Breast epithelium (tissue), 4 donors: ENCODE measurements at places on chromosomes 2 and 18. TPM values are rescaled to one million over a fixed set of nuclear protein-coding genes. Genes with fewer than 3 reads are reported as not detected.

RBM44 gene
- total RNA-seq, result 2.0 TPM

LRRTM4 gene
- not detected for total RNA-seq

TXNDC2 gene
- total RNA-seq, result not detected

GRCh38 chr2:172842511-172843265 lies 107.0 kb downstream of the RAPGEF4 start:
- no peaks in the 10 kb centered on the region for H3K27me3 ChIP-seq
- no peak overlapping the region for H3K4me3 ChIP-seq
- no peaks in the 10 kb centered on the region for H3K4me1 ChIP-seq

GRCh38 chr2:210481601-210482175 lies 5.1 kb upstream of the LANCL1 start:
- DNase-seq, result no peak
- no peaks in the 10 kb centered on the region for H3K27me3 ChIP-seq
- no peak overlapping the region for H3K4me3 ChIP-seq
- H3K36me3 ChIP-seq, result no peaks in the 10 kb centered on the region
- no peaks in the 10 kb centered on the region for H3K4me1 ChIP-seq

- no peaks in the 10 kb centered on the region for H3K4me1 ChIP-seq
- no peaks in the 10 kb centered on the region for H3K36me3 ChIP-seq
- H3K4me3 ChIP-seq, result no peak overlapping the region
Observed at GRCh38 chr2:14828223-14828622, 195.7 kb downstream of the LRATD1 start.

- no peaks in the 10 kb centered on the region for H3K27me3 ChIP-seq
- H3K4me3 ChIP-seq, result no peak overlapping the region
- H3K36me3 ChIP-seq, result no peaks in the 10 kb centered on the region
Observed at GRCh38 chr2:228432116-228432515, 250.6 kb upstream of the SPHKAP start.

DNA sequence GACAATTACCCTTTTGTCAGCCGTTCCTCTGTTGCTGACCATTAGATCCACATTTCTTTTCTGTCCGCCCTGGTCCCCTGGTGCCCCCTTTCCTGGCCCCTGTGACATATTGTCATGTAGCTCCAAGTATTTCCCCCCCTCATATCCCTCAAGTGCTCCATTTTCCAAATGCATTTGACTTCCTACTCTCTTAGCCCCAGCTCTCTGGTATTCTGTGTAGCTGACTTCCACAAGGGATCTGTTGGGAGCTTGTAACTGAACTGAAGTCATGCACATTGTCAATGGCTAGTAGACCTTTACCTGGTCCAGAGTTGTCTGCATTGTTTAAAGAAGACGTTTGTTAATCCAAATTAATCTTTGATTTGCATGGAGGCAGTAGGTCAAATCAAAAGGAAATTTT lies 34.8 kb downstream of the LIPG start:
- no peak for DNase-seq
- no peaks in the 10 kb centered on the region for H3K4me1 ChIP-seq
- H3K4me3 ChIP-seq, result no peak overlapping the region
- H3K27ac ChIP-seq, result no peak overlapping the region
- no peaks in the 10 kb centered on the region for H3K27me3 ChIP-seq
- no peaks in the 10 kb centered on the region for H3K36me3 ChIP-seq

DNA sequence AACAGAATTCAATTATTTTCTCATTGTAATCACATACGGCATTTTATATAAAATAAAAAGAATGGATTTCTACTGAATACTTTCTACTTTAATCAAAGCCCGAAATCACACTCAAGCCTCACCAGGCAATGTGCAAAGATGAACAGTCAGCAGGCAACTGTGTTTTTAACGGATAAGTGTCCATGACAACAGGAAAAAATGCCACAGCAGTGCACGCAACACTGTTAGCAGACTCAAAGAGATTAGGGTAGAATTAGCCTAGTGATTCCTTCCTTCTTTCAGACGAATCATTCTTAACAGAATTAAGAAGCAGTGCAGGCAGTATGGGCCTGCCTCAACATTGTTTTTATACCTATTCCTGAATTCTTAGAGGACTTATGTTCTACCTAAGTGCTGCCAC lies 135.6 kb downstream of the CDH2 start:
- no peak overlapping the region for H3K4me3 ChIP-seq
- no peaks in the 10 kb centered on the region for H3K27me3 ChIP-seq
- H3K4me1 ChIP-seq, result no peaks in the 10 kb centered on the region
- no peak for DNase-seq
